ENCODE measurements at places on chromosomes 6 and 20.

GRCh38 chr20:40685349-40685748, 3.7 kb downstream of the MAFB start:
- DNase-seq, result no peak

GRCh38 chr20:3461211-3461771, 9.5 kb upstream of the ATRN start:
- no peak for DNase-seq

GRCh38 chr6:24004659-24005058, 121.4 kb upstream of the NRSN1 start:
- no peak for DNase-seq

DNA sequence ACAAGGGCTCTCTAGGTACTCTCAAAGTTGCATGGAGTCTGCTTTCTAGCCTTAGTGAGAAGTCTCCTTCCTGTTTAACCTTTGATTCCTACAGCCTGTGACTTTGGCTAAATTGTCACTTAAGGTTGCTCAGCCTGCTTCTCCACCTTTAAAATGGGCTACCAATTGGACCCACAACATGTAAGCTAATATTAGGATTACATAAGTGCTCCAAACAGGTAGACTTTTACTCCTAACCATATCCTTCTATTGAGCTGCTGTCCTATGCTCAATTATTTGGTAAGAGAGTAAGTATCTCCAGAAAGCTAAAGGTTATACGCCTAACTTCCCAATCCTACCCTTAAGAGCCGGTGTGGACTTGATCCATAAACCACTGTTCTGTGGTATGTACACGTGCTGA, 2.9 kb downstream of the PCNA start:
- DNase-seq, result no peak

GRCh38 chr20:39885975-39886649, 802.9 kb downstream of the MAFB start:
- no peak for DNase-seq

DNA sequence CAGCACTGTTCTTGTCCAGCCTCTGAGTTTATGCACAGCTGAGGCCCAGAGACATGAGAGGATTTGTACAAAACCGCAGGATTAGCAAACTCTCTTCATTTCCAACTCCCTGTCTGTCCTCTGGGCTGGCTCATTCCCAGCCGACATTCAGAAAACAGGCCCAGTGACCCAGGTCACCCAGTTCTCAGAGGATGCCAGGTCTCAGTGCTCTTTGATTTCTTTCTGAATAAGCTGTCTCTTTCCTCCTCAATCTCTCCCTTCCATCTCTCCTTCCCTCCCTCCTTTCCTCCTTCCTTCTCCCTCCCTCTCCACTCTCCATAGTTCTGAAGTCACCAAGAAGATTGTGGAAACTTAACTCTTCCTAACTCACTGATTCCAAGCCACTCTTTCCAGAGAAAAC, 372.7 kb upstream of the SULF2 start:
- DNase-seq, result no peak

DNA sequence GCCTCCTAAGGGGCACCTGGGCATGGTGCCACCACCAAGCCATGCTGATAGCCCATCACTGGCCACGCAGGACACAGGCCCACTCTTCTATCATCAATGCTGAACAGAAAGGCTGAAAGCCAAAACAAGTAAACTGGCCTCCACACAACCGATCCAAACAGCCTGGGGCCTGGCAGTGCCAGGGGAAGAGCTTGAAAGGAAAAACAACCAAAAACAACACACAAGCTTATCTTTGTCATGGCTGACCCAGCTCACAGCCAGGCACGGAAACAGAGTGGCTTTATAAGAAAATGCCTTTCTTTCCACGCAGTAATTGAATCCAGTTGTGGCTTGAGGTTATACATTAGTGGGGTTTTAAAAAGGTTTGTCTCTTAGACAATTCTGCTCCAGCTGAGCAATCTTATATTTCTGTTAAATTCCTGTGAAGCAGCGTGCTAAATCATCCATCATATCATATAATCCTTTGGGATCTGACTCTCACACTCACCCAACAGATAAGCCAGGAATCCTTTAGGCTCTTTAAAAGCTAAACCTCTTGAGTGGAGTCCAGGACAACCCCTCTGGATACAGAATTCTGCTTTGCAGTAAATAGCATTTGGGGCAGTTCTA, 65.4 kb upstream of the SLC22A16 start:
- DNase-seq, result no peak

- no peak for DNase-seq
Observed at GRCh38 chr6:142942805-142943227, 2.2 kb downstream of the HIVEP2 start.

DNA sequence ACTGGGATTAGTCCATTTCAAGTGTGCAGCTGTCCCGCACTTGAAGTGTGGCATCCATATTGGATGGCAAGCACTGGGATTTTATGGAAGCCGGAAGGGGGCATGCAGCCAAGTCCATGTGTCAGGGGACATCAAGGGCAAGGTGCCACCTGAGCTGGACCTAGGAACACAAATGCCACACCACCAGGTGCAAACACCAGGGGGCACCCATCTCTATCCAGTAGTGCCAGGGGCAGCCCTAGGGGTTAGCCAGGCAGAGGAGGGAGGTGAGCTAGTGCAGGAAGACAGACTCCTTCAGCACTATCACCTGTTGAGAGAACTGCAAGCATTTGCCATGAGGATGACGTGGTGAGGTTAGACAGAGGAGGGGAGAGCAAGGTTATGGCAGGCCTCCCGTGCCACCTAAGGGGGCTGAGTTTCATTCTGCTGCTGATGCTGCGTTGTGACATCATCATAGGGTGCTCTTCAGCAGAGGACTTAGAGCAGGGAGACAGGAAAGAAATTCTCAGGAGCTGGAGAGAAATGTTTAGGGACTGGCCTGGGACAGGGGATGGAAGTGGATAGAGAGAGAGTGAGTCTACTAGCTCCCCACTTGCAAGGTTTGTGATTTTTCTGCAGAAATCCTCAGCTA, 192.6 kb upstream of the SLC24A3 start:
- DNase-seq, result no peak

DNA sequence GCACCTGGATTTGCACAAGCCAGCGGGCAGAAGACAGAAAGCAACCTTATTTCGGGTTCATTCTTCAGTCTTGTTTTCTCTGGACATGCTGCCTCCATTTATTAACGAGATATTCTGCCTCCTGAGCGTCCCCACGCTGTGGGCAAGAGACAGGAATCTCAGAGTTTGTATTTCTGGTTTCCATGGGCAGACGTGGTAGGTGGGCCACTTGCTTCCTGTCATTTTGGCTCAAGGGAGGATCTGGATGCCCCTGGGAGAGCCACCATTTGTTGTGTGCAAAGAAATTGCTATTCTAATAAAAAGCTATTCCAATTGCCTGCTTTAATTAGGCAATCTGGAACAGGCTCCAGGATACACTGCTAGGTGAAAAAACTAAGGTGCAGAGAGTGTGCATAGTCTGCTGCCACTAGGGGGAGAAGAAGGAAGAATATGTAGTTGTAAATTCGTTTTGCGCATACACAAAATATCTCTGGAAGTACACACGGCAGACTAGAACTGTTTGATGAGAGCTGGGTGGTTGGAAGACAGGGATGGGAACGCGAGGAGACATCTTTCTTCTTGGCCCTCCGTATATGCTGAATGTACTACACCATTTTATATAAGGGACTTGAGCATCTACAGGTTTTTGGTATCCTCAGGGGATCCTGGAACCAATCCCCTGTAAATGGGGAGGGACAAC, 30.1 kb upstream of the SLC16A10 start:
- DNase-seq, result no peak

GRCh38 chr6:167470101-167470835, 145.4 kb downstream of the TTLL2 start:
- no peak for DNase-seq

GRCh38 chr6:132139611-132140010, 188.4 kb upstream of the CCN2 start:
- DNase-seq, result no peak
